ENCODE measurements at places on chromosomes 5 and 9.

GRCh38 chr9:101026824-101027223 lies 1.7 kb upstream of the PLPPR1 start:
- DNase-seq, result no peak

DNA sequence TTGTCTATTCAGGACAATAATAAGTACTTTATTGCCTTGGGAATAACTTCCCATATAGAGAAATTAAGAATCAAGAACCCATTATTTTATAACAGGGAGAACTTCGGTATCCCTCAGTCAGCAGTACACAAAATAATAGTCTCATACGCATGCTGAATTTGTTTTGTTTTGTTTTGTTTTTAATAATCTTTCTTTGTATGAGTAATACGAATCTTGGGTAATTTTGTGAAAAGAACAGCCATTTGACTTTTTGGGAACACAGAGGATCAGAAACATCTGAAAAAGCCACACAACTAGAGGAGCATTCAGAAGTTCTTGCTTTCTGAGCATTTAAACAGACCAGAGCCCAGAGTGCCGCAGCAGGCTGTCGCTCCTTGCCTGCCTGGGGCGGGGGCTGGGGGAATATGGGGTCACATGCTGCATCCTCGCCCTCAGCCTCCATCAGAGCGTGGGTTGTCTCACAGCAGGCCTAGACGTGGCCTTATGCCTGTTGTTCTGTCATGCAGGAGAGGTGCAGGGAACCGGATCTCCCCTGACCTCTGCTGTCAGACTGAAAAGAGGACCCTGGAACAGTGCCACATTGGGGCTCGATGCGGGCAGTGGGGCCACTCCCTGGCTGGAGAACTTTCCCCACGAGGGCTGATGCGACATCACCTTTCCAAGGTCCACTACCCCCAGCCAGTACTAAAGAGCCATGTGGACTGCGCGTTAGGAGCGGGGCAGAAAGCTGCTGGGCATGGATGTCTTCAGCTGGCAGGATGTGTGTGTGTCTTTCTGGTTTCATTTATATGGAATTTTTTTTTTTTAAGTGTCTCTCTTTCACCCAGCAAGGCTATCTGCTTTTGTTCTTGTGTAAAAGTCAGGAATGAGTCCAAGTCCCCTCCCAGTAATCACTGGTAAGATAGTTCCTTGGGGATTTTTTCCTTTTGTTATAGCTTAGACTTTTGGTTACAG lies 133.4 kb upstream of the OTULINL start:
- no peak for DNase-seq

DNA sequence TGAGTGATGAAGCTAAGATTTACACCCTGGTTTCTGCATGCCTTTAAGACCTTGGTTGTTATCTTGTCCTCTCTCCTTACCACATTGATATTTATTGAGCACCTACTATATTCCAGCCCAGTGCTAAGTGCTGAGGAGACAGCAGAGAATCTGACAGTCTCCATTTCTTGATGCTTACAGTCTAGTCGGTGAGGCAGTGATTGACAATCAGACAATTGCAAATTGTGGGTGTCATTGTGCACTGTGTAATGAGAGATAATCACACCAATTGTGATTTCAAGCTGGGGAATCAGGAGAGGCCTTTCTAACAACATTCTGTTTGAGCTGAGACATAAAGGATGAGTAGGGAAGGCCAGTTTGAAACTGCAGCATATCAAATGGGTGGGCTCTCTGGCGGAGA lies 41.7 kb upstream of the PPARGC1B start:
- no peak for DNase-seq

DNA sequence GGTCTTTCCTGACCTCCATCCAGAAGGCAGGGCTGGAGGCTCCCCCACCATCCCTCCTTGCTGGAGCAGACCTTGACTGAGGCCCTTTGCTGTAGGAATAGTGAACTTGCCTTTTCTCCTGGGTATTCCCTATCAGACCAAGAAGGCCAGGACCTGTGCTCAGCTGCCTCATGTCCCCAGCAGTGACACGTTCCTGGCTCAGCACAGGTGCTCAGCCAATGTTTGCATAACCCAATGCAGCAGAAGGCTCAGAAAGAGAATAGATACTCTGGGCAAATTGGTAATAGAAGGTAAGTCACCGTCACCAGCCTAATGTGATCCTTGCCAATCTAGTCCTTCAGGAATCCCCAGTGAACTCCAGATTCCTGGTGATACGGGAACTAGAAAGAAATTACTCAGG lies 96.4 kb downstream of the ACTL7B start:
- DNase-seq, result no peak

DNA sequence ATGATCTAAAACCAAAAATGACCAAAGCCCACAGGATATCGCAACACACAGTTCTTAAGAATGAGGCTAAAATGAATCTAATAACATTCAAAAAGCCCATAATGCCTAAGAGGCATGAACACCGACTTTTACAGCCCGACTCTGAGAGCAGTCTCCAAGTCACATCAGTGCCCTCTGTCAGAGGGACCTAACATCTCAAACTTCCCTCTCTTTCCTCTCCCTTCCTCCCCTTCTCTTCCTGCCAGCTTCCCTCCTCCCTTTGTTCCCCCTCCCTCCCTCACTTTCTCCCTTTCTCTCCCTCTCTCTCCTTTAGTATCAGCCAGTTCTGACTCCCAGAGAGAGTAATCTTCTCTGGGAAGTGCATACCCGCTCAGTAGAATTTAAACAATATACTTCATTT lies 154.4 kb downstream of the GLIS3 start:
- DNase-seq, result peak; percentile 9

Data from HCEC 1CT (cell line).